ENCODE measurements at places on chromosomes 5 and 9.

- DNase-seq, result no peak
These were observed 48.1 kb downstream of the TEK start for GRCh38 chr9:27157097-27157496.

DNA sequence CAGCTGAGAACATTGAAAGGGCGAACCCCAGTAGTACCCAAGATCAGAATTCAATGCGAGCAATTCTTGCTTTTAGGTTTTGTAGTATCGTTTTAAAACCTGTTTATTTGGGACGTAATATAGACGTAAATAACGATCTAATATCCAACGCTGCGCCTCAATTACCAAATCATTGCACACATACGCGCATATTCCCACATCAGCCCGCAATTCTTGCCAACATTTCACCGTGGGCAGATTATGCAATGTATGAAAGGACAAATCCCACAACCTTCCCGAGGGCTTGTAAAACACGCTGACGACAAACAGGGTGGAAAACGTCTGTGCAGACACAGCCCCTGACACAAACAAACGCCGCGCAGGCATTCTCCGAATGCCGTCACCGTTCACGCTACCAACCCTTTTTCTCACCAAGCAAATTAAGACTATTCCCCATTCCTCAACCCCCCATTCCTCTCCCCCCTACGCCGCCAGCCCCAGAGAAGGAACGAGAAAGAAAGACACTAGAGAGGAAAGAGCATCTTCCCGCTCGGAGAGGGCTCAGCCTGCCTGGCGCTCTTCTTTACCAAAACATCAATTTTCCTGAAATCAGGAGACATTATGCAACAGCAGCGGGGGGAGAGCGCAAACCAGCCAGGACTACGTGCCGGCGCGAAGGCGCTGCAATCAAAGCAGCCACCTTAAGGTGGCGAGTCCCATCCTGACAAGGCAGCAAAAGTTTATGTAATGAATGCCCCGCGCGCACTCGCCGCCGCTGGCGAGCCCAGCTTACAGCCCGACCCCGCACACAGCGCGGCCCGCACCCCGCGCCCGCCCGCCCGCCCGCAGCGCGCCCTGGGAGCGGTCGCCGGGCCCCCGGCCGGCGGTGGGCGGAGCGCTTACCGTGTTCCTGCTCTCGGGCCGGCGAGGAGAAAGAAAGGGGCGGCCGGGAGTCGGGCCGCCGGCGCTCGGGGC is 597 bp downstream of the NFIL3 start:
- DNase-seq, result peak; percentile 47

- no peak for DNase-seq
These were observed 98.4 kb upstream of the CPLX2 start for GRCh38 chr5:175772747-175773533.

DNA sequence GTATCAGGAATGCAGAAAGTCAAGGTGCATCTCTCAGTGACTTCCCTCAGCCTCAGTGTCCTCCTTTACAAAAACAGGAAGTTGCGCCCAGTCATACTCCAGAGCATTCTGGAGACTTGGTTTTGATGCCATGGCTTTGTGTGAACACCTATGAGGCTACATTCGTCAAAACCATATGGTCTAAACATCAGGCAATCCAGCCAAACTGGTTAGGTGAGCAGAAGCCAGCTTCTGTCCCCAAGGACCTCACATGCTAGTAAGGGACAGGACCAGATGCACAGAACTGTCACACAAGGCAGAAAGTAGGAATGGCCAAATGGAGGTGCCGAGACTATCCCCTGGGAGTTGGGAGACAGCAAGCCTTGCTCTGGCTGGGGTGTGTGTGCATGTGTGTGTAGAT is 217.2 kb downstream of the MELK start:
- DNase-seq, result no peak

GRCh38 chr5:174618589-174618988 is 105.8 kb upstream of the MSX2 start:
- no peak for DNase-seq

GRCh38 chr5:159873680-159874079 is 42.6 kb upstream of the ADRA1B start:
- DNase-seq, result no peak

GRCh38 chr5:169893571-169893970 is 86.7 kb downstream of the INSYN2B start:
- no peak for DNase-seq

DNA sequence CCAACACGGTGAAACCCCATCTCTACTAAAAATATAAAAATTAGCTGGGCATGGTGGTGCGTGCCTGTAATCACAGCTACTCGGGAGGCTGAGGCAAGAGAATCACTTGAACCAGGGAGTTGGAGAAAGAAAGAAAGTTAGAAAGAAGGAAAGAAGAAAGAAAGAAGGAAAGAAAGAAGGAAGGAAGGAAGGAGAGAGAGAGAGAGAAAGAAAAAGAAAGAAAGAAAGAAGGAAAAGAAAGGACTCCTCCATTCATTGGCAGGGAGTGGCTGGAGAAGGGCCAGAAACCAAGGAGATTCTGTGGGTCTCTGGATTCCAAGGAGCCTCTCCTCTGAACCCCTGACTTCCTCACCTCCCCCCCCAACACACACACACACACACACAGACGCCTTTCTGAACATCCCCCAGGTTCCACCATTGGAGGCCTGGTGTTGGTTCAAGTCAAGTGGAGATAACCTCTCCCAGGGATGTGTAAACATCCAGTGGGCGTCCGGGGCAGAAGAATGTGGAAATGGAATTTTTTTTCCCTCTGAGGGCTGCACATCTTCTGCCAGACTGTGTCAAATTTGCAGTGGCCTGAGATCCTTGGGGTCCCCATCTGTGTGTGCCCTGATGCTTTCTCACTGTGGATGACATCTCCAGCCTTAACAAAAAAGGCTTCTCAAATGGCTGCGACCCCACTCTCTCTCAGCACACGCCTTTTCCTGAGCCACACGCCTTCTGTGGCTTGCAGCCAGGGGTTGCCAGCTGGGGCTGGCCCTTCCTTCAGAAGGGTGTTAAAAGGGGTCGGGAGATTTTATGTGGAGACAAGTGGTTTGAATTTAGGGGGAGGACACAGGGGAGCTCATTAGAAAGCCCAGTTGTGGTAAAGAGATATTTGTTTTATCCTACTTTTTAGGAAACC is 109.3 kb upstream of the HAND1 start:
- DNase-seq, result no peak

GRCh38 chr9:27365707-27366376 is 68.9 kb upstream of the EQTN start:
- no peak for DNase-seq

DNA sequence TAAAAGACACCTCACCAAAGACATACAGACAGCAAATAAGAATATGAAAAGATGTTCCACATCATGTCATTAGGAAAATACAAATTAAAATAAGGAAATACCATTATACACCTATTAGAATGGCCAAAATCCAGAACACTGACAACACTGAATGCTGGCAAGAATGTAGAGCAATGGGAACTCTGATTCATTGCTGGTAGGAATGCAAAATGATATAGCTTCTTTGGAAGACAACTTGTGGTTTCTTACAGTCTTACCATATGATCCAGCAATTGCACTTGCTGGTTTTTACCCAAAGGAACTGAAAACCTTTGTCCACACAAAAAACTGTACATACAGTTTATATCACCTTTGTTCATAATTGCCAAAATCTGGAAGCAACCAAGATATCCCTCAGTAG is 6.5 kb downstream of the TMEM161B start:
- no peak for DNase-seq

DNA sequence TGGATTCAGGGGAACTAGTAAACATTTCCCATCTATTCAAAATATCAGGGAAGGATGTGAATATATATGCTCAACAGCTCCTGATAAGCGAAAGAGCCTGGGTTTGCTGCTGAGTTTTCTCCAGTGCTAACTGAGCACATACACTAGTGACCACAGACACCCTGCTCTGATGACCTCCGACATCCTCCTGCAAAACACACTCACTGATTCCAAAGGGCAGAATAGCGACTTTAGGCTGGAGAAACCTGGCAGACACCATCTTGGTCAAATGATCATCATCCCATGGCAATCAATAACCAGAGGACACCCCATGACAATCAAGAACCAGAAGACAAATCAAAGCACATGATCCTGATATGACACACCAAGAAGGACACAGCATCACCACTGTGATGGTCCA is 9.2 kb upstream of the GADD45G start:
- no peak for DNase-seq

- no peak for DNase-seq
These were observed 1.9 kb downstream of the NIM1K start for GRCh38 chr5:43193894-43194265.
